A172 (cell line): ENCODE measurements at places on chromosomes 2 and 18. TPM values are rescaled to one million over a fixed set of nuclear protein-coding genes. Genes with fewer than 3 reads are reported as not detected.

- DNase-seq: peak; percentile 87
These were observed 8.1 kb downstream of the SUPT7L start for GRCh38 chr2:27655155-27655951.

DNA sequence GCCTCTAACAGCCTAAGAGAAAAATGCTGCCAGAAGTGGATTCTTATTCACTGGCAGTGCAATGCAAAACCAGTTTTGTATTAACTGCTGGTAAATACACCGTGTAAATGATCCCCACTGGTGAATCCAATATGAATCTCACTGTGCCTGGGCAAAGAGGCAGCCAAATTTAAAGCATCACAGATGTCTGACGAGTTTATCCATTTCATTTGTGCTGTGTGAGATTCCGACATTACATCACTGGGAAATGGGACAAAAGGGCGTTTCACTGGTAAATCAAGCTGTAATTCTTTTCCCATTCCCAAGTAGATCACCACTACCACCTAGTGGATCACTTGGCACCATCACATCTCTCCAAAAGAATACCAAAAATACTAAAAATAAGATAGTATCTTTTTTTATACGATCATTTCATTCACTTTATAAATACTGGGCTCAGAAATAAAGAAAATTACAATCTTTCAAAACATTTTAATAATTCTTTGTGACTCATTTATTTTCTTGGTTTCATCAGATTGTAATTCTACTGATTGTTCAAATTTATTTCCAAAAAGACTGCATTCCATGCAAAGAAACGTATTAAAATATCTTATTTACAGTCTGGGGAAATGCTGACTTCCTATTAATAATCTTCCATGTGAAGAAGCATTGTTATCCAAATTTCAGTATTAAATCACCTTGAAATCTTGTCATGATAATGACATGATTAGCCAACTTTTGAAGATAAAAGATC is 125.6 kb downstream of the GRB14 start:
- peak; percentile 78 for DNase-seq

GRCh38 chr2:238378230-238379095 is 48.3 kb upstream of the ASB1 start:
- DNase-seq: no peak

- DNase-seq: no peak
These were observed 51.2 kb upstream of the DAPL1 start for GRCh38 chr2:158743879-158744278.

- peak; percentile 97 for DNase-seq
These were observed 60.8 kb downstream of the MFSD6 start for GRCh38 chr2:190468814-190469569.

- no peak for DNase-seq
These were observed 21.1 kb upstream of the RPL31 start for GRCh38 chr2:100981011-100981410.

DNA sequence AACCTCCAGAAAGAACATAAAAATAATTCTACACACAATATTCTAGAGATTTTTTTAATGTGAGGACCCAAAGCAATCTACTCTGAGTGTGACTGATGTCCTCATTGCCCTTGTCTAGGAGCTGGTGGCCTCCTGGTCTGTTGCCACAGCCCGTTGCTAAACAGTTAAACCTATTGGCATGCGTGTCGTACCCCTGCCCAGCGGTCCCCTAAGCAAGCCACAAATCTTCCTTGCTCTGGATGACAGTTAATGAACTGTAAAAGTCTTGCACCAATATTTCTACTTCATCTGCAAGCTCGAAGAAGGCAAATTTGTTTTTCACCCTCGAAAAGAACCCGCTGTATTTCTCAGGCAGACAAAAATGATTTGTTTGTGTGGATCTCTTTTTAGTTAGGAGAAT is 489.1 kb upstream of the MEX3C start:
- DNase-seq: no peak

The ZSWIM2 gene
- total RNA-seq: not detected in 2 replicates

The MERTK gene
- 0.10 and 0.62 TPM in 2 replicates for total RNA-seq

GRCh38 chr2:46493241-46493970 is 14.0 kb downstream of the TMEM247 start:
- DNase-seq: peak; percentile 80

DNA sequence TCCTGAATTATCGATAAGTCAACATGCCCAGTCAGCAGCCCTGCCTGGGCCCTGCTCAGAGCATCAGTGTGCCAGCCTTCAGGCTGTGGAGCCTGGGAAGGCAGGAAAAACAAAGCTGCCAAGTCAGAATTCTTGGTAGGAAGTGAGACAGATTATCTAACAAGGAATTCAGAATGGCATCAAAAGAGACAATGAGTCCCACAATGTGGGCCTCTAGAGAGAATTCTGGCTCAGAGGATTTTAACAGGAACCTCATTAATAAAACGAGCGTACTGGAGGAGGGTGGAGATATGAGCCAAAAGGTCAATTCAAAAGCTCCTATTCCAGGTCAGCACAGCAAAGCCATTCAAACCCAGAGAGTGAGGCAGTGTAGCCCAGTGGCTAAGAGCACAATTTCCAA is 327.6 kb upstream of the MMADHC start:
- no peak for DNase-seq

DNA sequence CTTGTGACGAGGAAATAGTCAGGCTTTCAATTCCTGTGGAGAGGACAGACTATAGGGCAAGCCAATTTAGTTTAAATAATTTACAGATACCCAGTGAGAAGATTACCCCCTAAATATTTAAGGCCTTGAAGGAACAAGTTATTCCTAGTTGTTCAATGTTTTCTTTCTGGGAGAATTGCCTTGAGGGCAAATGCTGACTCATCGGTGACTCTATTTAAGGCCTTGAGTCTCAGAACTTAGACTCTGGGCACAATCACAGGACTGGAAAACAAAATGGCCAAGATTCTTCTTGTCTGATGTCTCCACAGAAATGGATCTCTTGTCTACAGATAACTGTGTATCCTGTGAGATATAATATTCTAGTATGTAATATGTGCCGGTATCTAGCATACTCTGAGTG is 467.1 kb downstream of the SUCLG1 start:
- DNase-seq: peak; percentile 20

The SIX2 gene
- total RNA-seq: not detected in 2 replicates
